ENCODE measurements at places on chromosomes 12 and 14.

DNA sequence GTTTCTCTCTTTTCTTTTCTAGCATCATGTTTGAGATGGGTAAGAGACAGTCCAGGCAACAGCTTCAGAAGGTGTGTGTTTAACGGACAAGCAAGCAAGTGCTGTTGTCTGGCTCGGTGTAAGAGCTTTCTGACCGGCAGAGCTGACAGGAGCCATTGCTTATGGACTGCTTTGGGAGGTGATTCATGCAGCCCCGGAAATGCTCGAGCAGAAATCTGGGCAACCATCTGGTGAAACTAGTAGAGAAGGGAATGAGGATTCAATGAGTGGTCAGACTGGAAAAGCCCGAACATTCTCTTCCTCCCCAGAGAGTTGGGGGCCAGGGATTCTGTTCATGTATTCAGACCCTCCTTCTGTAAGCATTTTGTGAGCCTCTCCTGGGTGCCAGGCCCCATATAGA is 24.4 kb downstream of the TUNAR start:
- no peak for DNase-seq

- DNase-seq, result no peak
These were observed 1.8 kb downstream of the C12orf57 start for GRCh38 chr12:6945613-6946012.

DNA sequence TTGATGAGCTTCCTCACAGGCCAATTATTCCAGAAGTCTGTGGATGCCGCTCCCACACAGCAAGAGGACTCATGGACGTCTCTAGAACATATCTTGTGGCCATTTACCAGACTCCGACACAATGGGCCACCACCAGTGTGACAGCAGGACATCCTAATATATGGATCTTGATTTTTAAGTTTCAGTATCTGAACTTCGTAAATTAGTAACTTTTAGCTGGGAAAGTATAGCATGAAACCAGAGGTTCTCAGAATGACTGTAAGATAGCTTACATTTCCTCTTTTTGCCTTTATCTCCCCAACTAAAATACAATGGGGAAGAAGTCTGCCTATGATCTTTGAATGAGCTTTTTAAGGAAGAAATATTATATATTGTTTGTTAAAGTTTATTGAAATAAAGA is 87.0 kb downstream of the DNAI7 start:
- no peak for DNase-seq

- DNase-seq, result no peak
These were observed 23.8 kb upstream of the PWP1 start for GRCh38 chr12:107661830-107662229.

- DNase-seq, result no peak
These were observed 348.0 kb upstream of the SOX5 start for GRCh38 chr12:24297516-24297915.

- no peak for DNase-seq
These were observed 48.8 kb downstream of the E2F7 start for GRCh38 chr12:77016606-77017005.

DNA sequence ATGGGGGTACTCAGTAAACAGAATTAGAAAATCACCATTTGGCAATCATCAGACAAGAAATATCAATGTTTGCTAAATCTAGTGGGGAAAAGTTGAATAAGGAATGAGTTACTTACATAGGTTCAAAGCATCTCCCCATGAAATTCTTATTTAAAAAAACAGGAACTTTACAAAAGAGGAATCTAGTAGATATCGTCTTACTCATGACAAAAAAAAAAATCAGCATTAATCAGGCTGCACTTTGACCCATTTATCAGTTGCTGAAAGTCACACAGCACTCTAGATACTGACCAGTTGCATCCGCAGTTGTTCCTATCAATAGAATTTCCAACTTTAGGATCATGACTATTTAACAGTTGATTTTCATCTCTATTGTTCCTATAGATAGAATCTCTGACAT is 5.8 kb upstream of the DICER1 start:
- no peak for DNase-seq

DNA sequence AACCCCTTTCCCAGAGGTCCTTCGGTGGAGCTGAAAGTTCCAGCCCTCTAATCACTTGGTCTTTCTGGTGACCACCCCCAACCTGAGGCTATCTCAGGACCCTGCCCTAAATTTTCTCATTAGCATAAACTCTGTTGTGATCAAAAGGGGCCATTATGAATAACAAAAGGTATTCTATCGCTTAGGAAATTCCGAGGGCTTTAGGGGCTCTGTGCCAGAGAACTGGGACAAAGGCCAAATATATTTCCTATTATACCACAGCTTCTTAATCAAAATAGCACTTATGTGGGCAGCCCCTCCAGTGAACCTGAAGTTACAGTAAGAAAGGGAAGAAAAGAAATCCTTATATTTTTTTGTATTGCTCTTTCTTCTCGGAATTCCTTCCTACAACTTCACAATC is 125.3 kb upstream of the NPAS3 start:
- no peak for DNase-seq

DNA sequence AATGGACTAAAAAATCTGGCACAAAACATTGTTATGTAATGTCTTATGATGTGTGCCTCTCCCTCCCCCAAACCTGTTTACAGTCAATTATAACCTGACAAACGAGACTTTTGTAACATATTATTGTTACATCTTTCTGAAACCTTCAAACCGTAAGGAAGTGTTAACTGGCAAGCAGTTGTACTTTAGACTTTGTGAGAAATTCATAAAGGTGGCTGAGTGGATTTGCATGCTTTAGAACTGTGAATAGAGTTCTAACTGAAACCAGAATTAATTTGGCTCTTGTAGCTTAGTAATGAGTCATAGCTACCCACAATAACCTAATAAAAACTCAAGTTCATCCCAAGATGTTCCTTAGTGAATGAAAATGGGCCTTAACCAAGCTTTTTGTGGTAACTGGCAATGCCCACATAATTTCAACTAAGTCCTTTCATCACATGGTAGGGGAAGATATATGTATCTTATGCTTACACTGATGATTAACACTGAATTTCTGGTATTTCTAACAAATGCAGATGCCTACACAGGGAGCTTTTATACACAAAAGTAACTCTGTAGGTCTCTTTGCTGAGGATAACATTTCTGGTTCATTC is 29.7 kb downstream of the RAD9B start:
- no peak for DNase-seq

DNA sequence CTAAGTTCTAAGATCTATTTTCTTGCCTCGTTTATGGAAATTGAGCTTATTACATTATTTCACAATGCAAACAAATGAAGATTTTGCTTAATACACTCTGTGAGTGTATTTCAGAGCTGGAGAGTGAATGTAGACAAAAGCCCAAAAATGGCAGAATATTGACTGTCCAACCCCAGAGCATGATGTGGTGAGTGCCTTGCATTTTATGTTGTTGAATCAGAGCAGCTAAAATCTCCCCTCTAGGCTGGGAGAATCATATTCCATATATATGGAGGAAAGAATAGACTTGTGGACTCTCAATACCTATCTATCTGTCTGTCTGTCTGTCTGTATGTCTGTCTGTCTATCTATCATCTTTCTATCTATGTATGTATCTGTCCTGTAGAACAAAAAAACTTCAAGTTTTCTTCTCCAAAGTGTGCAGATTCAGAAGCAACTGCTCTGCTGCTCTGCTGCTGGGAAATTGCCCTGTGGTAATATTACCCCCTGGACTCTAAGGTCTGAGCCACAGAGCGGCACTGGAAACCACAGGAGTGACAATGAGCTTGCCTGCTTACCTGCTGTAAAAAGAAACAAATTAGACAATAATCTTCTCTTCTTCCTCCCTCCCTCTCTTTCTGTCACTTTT is 209.4 kb upstream of the PRICKLE1 start:
- DNase-seq, result peak; percentile 57

DNA sequence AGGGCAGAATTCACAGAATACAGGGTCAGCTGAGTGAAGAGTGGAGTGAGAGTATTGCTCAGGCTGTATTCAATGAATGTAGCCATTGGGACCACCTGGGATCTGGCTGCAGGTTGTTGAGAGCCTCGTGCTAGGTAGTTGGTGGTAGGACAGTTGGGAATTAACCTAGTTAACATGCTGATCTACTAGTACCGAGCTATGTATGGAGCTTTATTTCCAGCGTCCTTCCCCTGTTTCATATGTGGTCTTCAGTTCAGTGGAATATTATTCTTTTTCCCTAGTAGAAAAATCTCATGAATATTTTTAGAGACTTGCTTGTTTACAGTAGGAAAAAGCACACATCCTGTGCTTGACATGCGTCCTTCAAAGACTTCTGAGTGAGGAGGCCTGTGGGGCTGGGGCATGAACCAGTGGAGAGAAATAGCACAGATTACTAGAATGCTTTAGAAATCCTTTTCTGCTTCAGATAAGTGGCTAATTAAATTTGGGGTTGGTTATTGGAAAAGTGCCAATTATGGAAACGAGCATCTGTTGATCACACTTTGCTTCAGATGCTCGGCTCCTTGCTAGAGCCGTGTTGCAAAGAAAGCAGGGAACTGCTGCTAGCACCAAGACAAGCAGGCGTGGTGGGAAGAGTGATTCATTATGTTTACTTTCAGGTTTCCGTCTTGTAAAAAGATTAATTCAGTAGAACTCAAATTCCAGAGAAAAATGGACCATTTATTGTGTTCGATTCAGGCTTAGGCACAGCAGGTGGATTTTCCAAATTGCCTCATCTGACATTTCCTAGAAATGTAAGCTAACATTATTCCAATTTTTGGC is 53.6 kb downstream of the ARF6 start:
- DNase-seq, result peak; percentile 22

- no peak for DNase-seq
These were observed 28.4 kb downstream of the GSG1 start for GRCh38 chr12:13075118-13075480.

GRCh38 chr12:15677228-15677627 is 112.0 kb downstream of the EPS8 start:
- no peak for DNase-seq

- no peak for DNase-seq
These were observed 36.7 kb upstream of the RESF1 start for GRCh38 chr12:31922341-31923062.

- no peak for DNase-seq
These were observed 23.6 kb downstream of the NR1H4 start for GRCh38 chr12:100497105-100497795.

DNA sequence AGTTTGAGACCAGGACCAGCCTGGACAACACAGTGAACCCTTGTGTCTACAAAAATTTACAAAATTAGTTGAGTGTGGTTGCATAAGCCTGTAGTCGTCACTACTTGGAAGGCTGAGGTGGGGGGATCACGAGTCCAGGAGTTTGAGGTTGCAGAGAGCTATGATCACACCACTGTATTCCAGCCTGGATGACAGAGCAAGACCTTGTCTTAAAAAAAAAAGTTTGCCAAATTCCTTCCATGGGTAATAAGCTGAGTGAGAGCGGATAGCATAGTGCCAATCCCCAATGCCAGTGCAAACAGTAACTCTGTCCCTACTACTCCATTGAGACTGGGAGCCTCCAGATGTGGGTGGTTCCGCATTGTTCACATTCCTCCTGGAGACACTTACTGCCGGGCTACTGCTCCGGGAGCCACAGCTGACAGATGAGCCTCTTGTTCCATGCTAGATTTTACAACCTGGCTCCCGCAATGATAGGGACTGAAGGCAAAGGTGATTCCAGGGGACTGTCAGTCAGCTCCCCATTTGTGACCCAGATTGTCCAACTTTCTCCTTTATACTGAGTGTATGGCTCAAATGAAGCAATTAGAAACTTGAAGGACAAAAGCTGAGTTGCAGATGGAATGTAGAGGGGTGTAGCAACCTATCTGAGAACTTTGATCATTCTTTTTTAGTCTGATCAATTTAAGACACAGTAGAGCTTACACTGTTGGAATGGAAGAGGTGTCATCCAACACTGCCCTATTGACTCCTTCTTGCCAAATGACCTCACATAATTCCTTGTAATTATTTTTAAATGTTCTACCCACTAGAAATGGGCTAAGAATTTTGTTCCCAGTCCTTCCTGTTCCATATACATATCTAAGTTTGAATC is 13.4 kb upstream of the FRMD6 start:
- peak; percentile 30 for DNase-seq

GRCh38 chr14:70697701-70698100 is 56.0 kb downstream of the TTC9 start:
- no peak for DNase-seq

GRCh38 chr12:110597885-110598284 is 14.8 kb upstream of the PPTC7 start:
- no peak for DNase-seq

DNA sequence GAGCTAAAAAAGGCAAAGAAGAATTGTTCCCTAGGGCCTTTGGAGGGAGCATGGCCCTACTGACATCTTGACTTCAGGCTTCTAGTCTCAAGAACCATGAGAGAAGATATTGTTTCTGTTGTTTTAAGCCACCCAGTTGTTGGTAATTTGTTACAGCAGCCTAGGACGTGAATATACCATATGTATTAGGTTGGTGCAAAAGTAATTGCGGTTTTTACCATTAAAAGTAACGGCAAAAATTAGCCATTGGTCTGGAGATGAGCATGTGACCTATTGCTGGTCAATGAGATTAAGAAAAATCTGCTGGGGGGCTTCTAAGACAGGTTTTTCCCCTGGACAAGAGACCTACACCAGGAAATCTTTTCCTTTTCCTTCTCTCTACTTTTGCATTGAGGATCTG is 9.8 kb upstream of the HRK start:
- no peak for DNase-seq

DNA sequence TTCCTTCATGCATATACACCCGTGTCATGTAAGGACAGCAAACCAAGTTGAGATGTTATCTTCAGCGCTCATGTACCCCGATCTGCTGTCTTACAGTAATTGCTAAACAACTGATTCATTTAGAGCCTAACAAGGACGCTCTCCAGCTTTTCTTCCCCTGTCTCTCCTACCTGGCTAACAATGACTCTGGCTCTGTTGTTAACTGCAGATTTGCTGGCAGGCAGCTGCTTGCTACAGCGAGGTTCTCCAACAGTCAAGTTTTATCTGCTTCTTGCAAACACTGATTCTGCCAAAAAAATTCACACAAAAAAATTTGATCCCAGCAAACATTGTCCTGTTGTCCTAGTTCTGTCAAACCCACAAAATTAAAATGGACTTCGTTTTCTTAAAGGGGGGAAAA is 101.6 kb downstream of the OTX2 start:
- DNase-seq, result no peak

- no peak for DNase-seq
These were observed 469.5 kb downstream of the VRK1 start for GRCh38 chr14:97266653-97267052.

GRCh38 chr14:102908766-102909455 is 13.6 kb upstream of the AMN start:
- DNase-seq, result no peak

GRCh38 chr12:95337146-95337545 is 119.5 kb downstream of the VEZT start:
- DNase-seq, result no peak

DNA sequence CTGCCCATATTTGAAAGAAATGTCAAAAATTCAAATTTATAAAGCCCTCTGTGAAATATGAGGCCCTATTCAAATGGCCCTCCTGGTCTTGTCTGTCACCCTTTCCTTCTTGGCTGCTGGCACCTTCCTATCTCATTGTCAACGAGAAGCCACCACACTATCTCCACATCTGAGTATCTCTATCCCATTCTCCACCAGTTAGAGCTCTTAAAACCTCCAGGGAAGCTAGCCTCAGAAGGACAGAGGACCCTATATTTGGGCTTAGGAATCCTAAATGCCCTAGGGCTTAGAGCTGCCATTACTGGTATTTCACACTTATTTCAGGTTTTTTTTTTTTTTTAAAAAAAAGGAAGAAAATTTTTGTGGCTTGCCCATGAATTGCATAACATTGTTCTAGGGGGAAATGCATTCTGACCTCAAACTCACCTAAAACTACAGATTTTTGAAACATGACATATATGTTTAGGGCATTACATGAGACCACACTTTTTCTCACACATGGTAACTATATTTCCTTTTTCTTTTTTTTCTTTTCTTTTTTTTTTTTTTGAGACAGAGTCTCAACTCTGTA is 25.0 kb downstream of the SLC25A21 start:
- no peak for DNase-seq

GRCh38 chr14:50953502-50953901 is 9.2 kb upstream of the PYGL start:
- no peak for DNase-seq
